Heart right ventricle (tissue), 16 donors: ENCODE measurements at places on chromosomes 7 and 10.

- no peak overlapping the region for H3K4me3 ChIP-seq
- H3K27me3 ChIP-seq, result peaks cover 7% of the 10 kb centered on the region
- H3K4me1 ChIP-seq, result no peaks in the 10 kb centered on the region
Observed at GRCh38 chr7:74015670-74016069, 12.3 kb upstream of the ELN start.

DNA sequence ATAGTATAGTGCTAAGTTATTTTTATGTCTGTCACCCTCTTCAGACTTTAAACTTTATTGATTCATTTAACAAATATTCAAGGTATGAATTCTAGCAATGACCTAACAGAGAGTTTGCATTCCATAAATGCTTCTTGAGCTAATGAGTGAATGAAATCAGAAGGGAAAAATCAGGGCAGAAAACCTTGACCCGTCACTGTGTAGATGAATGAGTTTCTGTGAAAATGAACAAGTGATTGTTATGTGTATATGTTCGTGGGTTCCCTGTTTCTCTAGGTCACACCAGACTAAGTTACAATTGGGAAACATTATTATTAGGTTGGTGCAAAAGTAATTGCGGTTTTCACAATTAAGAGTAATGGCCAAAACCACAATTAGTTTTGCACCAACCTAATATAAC lies 30.1 kb downstream of the APBB1IP start:
- H3K4me3 ChIP-seq, result no peak overlapping the region
- no peak for DNase-seq
- no peaks in the 10 kb centered on the region for H3K4me1 ChIP-seq

- DNase-seq, result no peak
- no peak overlapping the region for H3K4me3 ChIP-seq
- no peaks in the 10 kb centered on the region for H3K36me3 ChIP-seq
- no peak overlapping the region for H3K27ac ChIP-seq
Observed at GRCh38 chr10:85607043-85607695, 759.4 kb downstream of the GRID1 start.

DNA sequence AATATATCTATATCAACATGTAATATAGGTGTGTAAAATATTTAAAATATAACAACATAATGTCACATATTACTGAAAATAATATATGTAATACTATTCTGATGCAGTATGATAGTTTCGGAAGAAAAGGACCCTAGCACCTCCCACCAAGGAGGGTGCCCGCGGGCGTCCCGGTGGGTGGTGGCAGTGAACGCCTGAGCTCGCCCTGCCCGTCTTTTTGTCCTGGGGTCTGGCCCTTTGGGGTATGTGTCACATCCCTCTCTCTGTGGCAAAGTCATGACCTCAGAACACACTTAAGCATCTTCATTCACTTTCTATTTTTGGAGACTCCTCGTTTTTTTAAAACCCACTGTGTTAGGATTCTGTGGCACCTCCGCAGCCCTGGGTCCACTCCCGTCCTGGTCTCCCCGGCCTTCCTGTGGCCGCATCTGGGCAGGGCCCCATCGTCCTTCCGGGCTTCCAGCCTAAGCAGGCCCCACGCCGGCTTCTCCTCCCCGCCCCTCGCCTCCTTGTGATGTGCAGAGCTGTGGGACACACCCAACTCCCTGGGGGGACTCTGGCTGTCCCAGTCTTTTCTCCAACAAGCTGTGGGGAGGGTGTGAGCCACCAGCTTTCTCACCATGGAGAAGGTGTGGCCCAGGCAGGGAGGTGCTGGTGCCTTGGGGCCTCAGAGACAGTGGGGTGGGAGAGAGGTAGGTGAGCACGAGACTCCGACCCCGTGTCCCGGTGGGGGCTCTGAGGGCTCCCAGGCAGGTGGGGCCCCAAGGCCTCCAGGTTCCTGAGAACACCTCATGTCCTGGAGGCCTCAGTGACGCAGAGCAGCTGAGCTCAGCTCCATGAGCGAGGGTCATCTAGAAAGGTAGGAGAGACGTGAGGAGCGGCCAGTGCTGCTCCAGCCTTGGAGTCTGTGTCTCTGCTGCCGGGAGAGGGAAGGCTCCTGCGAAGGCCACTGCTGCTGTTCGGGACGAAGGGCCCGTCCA lies 16.5 kb downstream of the PWWP2B start:
- DNase-seq, result no peak
- H3K4me3 ChIP-seq, result no peak overlapping the region
- H3K4me1 ChIP-seq, result peaks cover 43% of the 10 kb centered on the region
- no peak overlapping the region for H3K27ac ChIP-seq
- no peaks in the 10 kb centered on the region for H3K27me3 ChIP-seq
- no peaks in the 10 kb centered on the region for H3K36me3 ChIP-seq

- no peaks in the 10 kb centered on the region for H3K4me1 ChIP-seq
- H3K36me3 ChIP-seq, result no peaks in the 10 kb centered on the region
- DNase-seq, result no peak
- no peak overlapping the region for H3K4me3 ChIP-seq
- H3K27ac ChIP-seq, result no peak overlapping the region
- no peaks in the 10 kb centered on the region for H3K27me3 ChIP-seq
Observed at GRCh38 chr10:34824870-34825269, 9.8 kb upstream of the PARD3 start.
